MG63 (cell line): ENCODE measurements at places on chromosomes 16 and 17. TPM values are rescaled to one million over a fixed set of nuclear protein-coding genes. Genes with fewer than 3 reads are reported as not detected.

Gene MRPL45
- 82.3 and 87.4 TPM in 2 replicates for total RNA-seq

Gene PAFAH1B1
- 66.4 and 179 TPM in 2 replicates for total RNA-seq

Gene NXN
- total RNA-seq: 95.7 and 100 TPM in 2 replicates

- no peak for DNase-seq
Observed at GRCh38 chr17:3792481-3792880, 8.5 kb downstream of the ITGAE start.

DNA sequence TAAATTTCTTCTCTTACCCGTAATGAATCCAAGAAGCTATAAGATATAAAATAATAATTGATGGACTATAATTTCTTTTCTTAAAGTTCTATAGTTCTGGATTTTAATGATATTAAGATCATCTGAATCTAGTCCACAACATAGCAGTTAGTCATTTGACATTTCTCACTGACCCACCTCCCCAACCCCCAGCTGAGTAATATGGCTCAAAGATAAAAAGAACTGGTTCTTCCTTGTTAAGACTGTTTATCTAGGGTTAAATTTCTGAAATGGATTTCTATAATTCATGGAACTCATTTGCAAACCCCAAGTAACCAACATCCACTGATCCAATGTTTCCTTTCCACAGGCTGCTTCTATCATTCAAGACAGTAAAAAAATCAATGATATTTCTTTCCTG, 133.9 kb upstream of the SOX9 start:
- no peak for DNase-seq

GRCh38 chr16:48350736-48351135, 34.5 kb downstream of the SIAH1 start:
- DNase-seq: no peak

GRCh38 chr16:58733671-58734458, at the start of gene GOT2:
Gene GOT2, minus strand, starts transcription at chr16:58734316. Its CDS starts 88 bp downstream, at chr16:58734228.
- DNase-seq: peak; percentile 95

- peak; percentile 65 for DNase-seq
Observed at GRCh38 chr16:53809088-53809932, 105.4 kb downstream of the FTO start.

DNA sequence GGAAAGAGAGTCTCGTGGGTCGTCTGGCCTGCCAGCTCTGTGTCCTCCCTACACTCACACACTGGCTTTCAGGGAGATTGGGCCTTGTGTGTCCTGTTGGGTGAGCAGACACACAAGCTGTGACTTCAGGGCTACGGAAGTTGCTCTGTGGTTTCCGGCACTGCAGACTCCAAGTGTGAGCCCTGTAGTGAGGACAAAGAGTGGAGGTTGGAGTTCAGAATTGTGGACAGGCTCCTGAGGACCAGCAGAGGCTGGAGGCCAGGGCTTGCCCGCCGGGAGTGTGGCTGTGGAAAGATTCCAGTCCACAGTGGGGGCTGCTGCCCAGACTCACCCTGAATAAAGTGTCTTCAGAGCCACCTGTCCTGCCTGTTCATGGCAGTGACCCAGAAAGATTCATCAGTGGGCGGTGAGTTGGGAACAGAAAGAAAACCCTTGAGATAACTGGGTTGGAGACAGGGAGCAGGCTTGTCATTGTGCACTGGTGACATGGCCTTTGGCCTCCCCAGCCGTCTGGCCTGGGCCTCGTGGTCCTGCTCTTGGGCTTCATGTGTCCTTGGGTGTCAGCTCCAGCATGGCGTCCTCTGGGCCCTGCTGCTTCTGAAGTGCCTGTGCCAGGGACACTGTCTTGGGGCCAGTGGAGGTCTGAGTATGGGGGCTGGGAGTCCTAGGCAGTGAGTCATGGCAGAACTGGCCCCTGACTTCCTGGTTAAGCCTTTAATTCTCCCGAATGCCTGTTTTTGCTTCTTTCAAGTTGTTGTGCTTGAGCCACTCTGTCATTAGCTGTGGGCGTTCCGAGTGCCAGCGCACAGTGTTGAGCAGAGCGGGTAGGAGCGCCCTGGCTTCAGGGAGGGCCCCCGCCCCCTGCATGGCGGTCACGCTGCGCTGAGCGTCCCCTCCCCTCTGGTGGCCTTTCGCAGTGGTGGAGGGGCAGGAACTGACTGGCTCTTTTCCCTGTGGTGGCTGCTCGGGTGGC, 19.9 kb upstream of the ZNF750 start:
- peak; percentile 65 for DNase-seq

DNA sequence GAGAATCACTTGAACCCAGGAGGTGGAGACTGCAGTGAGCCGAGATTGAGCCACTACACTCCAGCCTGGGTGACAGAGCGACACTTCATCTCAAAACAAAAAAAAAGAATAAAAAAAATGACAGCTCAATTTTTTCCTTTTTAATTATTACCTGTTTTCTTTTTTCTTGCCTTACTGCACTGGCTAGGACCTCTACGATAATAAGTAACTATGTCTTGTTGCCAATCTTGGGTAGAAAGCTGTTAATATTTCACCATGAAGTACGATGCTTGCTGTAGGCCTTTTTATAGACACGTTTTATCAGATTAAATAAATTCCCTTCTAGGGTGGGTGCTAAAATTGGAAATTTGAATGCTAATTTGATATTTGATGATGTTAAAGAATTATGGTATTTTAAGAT, 82.8 kb downstream of the GLG1 start:
- no peak for DNase-seq

- DNase-seq: no peak
Observed at GRCh38 chr16:50664270-50664669, 16.8 kb downstream of the SNX20 start.

DNA sequence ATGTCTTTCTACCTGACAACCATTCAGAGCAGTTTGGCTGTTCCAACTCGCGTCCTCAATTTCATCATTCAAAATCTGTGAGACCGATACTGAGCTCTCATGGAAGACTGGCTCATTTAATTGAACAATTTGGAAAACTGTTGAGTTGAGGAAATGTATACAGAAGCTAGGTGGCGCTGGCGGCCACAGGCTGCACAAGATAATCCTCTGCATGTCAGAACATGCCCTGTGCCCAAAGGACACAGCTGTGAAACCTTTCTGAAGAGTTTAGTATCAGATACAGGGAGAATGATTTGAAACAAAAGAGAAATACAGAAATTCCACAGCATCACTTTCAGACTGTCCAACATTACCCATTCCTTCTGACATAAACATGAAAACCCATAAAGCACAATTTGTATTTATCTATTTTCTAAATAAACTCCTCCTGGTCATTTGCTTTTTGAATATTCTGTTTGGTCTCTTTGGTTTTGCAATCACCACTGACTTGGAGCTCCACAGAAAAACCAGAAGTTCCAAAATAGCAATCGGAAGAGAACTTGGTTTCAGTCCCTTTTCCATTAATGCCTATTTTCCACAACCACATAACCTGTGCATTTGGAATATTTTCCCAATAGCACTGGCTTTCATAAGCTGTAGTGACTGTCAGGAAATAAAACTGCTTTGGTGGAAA, 192.8 kb downstream of the MAP2K6 start:
- DNase-seq: peak; percentile 77

DNA sequence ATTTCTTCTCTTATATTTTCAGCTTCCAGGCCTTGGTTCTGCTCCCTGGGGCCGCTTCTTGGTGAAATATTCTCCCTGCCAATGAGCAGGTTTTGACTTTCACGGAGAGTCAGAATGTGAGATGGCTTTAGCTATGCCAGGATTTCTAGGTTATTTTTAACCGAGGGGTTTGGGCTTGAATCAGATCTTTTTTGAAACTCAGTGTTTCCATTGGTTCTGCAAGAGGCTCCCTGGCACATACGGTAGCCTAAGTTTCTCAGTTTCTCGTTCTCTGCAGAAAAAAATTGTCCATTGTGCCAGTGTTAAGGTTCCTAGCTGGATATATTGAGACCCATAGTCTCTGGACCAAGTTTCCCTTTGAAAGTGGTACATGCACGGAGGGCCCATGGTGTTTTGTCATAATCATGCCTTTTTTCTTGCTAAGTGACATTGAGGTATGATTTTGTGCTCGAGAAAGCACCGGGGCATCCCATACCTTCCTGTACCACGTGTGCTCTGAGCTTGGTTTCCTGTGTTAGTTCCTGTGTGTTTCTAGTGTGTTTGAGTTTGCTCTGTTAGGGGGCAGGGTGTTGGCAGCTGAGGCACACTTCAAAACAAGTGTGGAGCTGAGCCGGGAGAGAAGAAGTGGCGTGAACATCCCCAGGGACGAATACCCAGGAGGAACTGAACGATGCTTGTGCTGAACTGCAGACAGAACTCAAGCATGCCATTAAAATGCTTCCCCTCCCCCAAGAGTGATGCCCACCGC, 127.2 kb downstream of the HS3ST3B1 start:
- DNase-seq: no peak

DNA sequence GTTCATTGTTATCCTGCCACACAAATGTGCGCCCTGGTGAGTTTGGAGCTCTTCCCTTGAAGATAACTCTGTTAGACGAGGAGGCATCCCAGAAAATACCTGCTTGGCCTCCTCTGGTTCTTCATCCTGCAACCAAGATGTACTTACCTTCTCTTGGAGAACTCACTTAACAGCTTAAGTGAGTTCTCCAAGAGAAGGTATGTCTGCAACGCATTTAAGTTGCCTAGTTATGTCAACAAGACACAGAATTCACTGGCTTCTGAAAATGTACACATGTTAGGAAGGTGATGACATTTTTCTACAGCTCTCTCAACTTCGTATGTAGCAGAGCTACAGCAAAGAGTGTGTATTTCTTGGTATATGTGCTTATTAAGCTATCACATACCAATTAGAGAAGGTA, 78.6 kb upstream of the NOG start:
- DNase-seq: no peak
